ENCODE measurements at places on chromosomes 1 and 21.

- no peak for DNase-seq
These were observed 97.8 kb downstream of the KCNT2 start for GRCh38 chr1:196510451-196510850.

DNA sequence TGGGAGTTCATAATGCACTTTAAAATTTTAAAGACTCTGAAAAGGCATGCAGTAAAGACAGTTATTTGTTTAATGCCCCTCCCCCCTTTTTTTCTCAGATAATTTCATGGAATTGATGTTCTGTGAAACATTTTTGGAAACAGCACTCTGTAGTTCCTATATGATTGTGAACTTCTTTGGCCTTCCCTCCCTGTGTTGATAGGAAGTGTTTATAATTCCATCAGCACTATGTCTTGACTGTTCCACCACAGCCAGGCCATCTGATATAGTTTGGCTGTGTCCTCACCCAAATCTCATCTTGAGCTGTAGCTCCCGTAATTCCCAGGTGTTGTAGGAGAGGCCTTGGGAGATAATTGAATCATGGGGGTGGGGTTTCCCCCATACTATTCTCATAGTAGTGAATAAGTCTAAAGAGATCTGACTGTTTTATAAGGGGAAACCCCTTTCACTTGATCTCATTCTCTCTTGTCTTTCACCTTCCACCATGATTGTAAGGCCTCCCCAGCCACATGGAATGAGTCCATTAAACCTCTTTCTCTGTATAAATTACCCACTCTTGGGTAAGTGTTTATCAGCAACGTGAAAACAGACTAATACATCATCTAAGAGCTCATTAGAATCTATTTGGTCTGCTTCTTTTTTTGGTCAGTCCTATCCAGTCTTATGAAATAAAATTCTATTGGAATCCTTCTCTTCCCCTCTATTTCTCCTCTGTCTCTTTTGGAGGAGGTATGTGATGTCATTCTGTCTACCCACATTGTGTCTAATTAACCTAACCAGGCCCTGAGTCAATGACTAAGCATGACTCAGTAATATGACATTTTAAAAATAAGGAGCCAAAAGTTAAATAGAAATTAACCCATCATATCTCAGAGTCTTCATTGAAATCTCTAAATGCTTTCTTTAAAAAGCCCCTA lies 8.9 kb downstream of the CCDC185 start:
- DNase-seq, result no peak

- no peak for DNase-seq
These were observed 67.6 kb downstream of the SEC16B start for GRCh38 chr1:177902266-177902665.

DNA sequence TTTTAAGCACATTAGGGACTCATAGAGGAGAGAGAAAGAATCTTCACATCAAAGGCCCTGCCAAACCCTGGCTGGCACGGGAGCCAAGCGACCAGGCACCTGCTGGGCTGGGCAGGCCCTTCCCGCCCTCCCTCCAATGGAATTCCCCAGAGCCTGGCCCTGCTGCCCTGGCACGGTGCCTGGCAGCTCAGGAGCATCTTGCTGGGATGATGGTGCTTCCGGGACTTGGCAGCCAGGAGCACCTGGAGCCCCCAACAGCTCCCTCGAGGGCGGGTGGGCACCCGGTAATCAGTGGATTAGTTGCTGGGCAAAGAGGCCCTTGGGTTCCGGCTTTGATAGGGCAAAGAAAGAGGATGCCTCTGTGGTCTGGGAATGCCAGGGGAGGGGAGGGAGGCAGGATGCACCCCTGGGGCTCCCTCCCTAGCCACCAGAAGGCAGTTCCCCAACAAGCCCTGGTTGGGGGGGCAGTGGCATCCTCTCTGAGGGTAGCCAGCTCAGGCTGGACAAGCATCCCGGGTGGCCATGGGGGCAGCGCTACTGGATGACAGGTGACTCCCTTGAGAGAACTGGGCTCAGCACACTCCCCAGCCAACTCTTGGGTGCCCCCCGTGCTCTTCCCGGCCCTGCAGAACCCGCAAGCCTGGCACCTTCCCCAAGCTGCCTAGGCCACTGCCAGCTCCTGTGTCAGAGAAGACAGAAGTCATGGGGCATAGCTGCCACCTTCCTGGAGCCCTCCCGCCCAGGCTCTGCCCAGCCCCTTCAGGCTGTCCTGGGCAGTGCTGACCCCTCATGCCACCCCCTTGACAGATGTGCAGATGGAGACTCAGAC lies 26.4 kb downstream of the KRTAP10-1 start:
- no peak for DNase-seq

GRCh38 chr1:162357681-162358266 lies 18.9 kb downstream of the SPATA46 start:
- no peak for DNase-seq

- no peak for DNase-seq
These were observed 3.5 kb upstream of the VASH2 start for GRCh38 chr1:212946872-212947271.

DNA sequence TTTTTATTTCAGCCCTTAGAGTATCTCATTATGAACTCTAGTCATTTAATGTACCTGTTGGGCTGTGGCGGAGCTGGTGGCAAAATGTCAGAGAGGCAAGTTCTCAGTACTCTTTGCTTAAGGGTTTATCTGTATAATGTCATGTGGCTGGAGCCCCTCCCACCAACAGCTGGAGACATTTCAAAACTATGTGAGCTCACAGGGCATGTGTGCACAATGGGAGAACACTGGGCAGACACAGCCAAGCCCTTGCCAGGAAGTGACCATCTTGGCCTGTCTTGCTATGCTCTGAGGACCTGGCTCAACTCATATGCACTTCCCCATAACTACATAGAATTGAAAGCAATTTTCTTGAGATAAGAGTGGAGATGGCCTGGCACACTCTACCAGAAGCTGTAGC lies 296.4 kb downstream of the PTPRU start:
- DNase-seq, result no peak

GRCh38 chr1:201305815-201306214 lies 22.5 kb downstream of the PKP1 start:
- no peak for DNase-seq

DNA sequence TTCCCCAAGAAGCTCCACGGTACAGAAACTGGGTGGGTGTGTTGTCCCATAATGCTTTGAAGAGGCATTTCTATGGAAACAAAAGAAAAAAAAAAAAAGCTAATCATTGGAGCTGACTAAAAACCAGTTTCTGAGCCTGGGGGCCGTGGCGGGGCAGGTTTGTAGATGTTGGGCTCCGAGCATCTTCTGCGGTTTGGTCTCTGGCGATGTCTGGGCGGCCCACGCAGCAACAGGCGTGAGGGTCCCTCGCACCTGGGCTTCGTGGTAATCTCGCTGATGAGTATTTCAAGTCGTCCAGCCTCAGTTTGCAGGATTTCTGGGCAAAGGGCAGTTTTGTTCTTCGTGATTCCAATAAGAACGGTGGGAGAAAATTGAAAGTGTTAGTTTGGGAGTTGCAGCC lies 6.8 kb downstream of the TP73 start:
- no peak for DNase-seq

DNA sequence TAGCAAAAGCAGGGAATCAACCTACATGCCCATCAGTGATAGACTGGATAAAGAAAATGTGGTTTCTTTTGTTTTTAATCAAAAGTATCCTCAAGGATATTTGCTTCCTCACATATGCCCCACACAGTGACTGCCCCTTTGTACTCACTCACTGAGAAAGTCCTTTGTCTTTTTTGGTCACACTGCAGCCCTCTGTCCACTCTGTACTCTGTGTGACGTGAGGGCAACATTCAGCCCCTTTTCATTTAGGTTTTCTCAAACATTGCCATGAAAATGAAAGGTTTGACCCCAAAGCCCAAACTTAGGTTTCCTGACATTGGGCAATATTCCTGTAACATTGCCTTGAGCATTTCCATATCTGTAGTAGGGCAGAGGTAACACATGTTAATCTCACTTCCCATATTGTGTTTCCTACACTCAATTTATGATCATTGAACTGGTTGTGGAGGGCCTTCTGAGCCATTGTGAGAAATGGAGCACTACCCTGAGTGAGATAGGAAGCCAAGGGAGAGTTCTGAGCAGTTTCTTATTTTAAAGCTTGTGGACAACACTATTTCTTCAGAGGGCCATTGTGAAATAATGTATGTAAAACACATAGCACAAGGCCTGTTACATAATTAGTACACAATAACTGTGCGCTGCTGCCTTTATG lies 501.9 kb upstream of the C1orf87 start:
- DNase-seq, result no peak

GRCh38 chr1:19322481-19322880 lies 10.4 kb downstream of the SLC66A1 start:
- no peak for DNase-seq

GRCh38 chr1:35577071-35577998 lies 4.2 kb downstream of the TFAP2E start:
- DNase-seq, result no peak

DNA sequence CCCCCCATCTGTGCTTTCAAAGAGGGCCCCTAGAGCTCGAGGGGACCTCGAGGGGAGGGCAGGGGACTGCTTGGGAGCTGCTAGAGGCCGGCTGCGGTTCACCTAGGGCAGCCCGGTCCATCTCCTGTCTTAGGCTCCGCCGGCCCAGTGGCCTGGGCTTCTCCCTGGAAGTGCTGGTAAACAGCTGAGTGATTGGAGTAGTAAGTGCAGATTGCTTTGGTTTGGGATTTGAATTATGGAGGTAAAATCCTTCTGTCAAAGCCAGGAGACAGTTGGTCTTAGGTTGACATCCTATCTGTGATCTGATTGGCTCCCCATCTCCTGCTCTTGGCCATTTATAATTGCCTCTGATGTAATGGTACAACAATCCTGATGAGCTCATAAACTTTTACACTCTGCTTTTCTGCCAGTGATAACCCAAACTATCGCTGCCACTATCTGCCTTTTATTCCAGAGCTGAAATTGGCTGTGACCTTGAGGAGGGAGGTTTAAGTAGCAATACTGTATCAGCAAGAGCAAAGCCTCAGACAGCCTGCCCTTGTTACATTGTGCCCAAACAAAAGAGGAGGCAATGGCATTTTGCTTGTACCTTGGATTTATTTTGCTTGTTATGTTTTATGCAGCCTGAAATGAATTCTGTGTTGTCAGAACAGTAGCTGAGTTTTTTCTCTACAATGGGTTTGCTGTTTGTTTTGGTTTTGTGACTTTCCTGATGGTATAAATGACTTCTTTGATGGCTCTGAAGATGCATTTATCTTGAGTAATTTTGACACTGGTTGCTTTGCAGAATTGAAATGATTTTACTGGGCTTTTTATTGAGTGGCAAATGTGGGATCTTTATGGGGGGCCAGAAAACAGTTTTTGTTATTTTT lies 2.4 kb downstream of the ARID1A start:
- DNase-seq, result peak; percentile 10

- no peak for DNase-seq
These were observed 44.4 kb downstream of the SH3GLB1 start for GRCh38 chr1:86748622-86749373.

GRCh38 chr1:185158800-185159199 lies 1.8 kb downstream of the SWT1 start:
- no peak for DNase-seq

DNA sequence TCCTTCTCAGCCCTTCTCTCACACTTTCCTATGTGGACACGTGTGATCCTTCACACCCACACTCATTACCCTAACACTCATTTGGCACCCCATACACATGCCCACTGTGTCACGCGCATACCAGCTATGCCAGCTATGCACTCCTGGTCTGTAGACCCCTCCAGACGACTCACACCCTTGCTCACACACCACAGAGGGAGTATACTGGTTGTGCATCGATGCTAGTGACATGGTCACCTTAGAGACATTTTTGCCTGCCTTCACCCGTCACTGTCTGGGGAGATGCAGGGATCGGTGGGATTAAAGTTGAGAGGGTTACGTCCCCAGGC lies 8.3 kb upstream of the PPM1J start:
- no peak for DNase-seq

- DNase-seq, result no peak
These were observed 45.3 kb downstream of the PUM1 start for GRCh38 chr1:31020007-31020790.

DNA sequence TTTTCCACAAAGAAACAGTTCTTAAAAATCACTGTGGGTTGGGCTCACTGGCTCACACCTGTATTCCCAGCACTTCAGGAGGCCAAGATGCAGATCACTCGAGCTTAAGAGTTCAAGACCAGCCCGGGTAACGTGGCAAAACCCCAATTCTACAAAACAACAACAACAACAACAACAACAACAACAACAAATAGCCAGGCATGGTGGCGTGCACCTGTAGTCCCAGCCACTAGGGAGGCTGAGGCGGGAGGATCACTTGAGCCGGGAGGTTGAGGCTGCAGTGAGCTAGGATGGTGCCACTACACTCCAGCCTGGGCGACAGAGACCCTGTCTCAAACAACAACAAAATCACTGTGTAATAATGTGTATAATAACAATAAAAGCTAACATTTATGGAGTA lies 40.8 kb downstream of the CDCP2 start:
- DNase-seq, result no peak

DNA sequence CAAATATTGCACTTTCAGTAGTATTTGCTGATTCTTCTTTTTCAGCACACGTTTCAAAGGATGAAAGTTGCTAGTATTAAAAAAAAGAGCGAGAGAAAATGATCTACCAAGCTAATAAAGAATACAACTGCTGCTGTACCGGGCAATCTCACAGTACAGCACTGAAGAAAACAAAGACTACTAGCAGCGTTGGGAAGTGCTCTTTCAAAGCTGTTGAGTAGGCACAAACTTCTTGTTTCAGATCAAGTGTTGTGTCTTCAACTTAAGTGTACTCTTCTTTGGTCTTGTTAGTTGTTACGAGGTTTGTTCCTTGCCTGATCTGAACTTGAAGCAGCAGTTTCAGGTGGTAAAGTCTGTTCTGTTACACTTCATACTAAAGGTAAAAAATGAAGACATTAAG lies 7.9 kb downstream of the CSDE1 start:
- no peak for DNase-seq

- no peak for DNase-seq
These were observed 31.8 kb downstream of the PROK1 start for GRCh38 chr1:110482662-110483307.

GRCh38 chr1:56029319-56030003 lies 549.9 kb downstream of the PLPP3 start:
- DNase-seq, result no peak

GRCh38 chr1:236914375-236914774 lies 89.9 kb downstream of the MT1HL1 start:
- no peak for DNase-seq

DNA sequence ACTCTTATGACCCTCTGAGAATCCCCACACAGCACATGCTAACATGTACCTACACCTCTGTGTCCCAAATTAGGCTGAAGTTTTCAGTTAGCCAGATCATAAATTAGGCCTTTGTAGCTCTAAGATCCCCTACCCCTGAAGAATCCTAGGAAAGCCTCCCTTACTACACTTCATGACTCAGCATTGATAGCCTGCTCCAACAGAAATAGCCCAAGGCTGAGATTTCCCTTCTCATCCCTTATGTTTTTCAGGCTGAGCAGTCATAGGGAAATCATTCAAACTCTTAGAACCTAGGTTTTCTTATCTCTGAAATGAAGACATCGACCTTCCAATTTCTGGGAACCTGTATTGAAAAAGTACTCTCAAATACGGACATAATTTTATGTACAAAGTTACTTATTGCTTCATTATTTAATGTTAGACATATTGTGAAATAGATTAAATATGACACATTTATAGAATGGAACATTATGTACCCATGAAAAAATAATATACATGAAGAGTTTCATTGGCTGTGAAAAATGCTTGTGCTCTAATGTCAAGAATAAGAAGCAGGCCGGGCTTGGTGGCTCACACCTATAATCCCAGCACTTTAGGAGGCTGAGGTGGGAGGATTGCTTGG lies 122.4 kb upstream of the UBE2U start:
- no peak for DNase-seq

All from cerebellar nuclear complex (tissue), 1 donor.